Gastroesophageal sphincter (tissue), 4 donors: ENCODE measurements at places on chromosomes 4 and X. TPM values are rescaled to one million over a fixed set of nuclear protein-coding genes. Genes with fewer than 3 reads are reported as not detected.

DNA sequence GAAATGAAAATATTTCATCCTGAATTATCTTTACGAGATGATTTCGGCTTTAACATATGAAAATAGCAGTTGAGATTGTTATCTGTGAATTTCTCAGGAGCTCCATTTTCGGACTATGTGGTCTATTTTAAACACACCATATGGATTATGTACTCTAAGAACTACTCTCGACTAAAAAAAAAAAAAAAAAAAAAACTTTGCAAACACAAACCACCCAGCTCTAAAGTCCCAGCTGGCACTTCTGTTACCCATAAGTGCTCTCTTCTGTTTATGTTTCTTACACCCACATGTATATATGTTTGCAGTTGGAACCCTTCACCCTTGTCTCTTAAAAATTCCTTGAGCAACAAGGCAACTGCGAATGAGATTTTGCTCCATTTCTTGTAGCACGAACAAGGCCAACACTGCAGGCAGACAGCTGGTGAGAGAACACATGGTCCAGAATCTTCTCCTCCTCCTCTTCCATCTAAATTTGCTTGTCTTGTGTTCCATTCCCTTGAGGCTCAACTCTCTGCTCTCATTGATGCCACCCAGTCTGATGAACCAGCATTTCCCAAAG, 172.7 kb upstream of the HCCS start:
- ATAC-seq: no peak

BEND2 gene
- total RNA-seq: not detected

DNA sequence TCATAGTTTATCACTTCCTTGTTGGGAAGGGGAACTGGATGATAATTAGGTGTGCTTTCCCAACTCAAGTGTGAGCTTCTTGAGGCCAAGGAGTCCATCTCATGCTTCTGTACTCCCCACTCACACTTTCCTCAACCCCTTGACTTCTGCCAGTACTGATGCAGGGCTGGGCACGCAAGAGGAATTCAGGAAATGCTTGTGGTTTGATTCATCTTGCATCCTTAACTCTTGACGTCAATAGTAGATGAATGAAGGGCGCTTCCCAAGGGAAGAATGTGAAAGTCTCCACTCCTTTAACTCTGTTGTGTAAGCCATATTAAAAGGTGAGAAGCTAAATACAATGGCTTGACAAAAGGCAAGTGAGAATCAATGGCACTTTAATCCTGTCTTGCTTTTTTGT, 101.8 kb downstream of the AGTR2 start:
- ATAC-seq: no peak

- ATAC-seq: no peak
These were observed 443.6 kb upstream of the AR start for GRCh38 chrX:67100031-67100884.

GRCh38 chrX:68332201-68332731, 101.0 kb downstream of the OPHN1 start:
- ATAC-seq: no peak

DNA sequence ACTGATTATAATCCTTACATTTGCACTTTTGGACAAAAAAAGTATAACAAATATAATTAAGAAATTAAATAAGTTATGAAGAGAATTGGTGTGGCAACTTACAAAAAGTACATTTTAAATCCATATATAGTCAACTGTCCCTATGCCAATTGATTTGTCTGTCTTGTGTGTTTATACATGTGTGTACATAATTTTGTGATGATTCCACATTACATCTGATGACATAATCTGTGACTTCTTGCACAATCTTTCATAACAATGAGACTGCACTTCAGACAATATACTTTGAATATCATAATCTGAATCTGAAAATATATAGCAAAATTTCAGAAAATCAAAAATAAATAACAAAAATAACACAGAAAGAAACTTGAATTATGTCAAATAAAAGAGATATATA, 953.4 kb downstream of the FAT4 start:
- ATAC-seq: no peak

XK gene
- total RNA-seq: 11.6 TPM

DNA sequence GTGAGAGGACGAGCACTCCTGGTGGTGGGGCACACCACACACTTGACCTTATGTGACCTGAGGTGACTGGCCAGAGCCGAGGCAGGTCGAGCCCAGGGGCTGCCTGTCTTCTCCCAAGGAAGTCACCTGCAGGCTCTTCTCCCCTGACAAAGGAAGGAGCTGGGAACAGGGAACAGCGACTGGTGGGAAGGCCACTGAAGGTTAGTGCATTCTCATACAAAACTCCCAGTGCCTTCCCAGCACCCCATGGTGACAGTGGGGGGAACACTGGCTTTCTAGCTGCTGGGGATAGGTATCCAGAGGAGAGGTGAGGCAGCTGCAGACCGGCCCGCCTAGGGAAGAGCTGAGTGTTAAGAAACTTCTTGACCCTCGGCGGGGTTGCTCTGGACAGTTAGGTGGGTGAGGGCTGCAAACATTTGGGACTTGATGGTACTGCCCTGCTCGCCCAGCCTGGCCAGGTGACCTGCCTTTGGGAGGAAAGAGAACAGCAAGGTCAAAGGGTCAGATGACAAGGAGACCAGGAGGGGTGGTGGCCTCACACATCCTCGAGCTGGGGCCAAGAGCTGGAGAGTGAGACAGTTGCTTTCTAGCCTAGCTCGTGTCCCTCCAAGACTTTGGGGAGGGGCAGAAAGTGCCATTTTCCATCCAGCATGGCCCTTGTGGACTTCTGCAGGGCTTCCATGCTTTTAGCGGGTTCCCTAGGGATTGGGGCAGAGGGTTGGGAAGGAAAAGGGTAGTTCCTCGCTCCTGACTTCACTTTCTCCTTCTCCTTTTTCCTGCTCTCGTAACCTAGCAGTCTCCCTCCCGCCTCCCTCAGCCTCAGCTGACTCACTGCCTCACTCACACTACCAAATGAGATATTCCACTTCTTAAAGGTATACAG, 2.7 kb downstream of the NALF2 start:
- no peak for ATAC-seq

DNA sequence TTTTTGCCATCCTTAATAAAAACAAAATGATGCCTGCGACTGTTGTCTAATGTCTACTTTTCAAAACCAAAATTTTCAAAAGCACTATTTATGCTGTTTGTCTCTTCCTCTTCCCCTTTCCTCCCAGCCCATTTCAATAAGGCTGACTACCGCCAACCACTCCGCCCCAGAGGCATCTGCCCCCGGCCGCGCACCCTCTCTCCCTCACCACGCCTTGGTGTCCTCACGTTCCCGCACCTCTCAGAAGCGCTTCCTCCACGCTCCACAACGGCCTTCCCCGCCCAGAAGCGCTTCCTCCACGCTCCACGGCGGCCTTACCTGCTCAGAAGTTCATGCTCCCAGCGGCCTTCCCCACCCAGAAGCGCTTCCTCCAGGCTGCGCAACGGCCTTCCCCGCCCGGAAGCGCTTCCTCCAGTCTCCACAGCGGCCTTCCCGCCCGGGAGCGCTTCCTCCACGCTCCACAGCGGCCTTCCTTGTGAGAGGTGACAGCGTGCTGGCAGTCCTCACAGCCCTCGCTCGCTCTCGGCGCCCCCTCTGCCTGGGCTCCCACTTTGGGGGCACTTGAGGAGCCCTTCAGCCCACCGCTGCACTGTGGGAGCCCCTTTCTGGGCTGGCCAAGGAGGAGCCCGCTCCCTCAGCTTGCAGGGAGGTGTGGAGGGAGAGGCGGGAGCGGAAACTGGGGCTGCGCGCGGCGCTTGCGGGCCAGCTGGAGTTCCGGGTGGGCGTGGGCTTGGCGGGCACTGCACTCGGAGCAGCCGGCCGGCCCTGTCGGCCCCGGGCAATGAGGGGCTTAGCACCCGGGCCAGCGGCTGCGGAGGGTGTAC, 490.4 kb upstream of the ZFP42 start:
- ATAC-seq: no peak

GRCh38 chr4:25085671-25086070, 54.9 kb upstream of the LGI2 start:
- ATAC-seq: peak; percentile 34

GNRHR gene
- not detected for total RNA-seq

AADAT gene
- total RNA-seq: 3.1 TPM

PRR32 gene
- total RNA-seq: not detected

- ATAC-seq: no peak
These were observed 240.3 kb upstream of the GPC4 start for GRCh38 chrX:133655275-133656265.

NSDHL gene
- 14.2 TPM for total RNA-seq

CCKAR gene
- total RNA-seq: not detected

DNA sequence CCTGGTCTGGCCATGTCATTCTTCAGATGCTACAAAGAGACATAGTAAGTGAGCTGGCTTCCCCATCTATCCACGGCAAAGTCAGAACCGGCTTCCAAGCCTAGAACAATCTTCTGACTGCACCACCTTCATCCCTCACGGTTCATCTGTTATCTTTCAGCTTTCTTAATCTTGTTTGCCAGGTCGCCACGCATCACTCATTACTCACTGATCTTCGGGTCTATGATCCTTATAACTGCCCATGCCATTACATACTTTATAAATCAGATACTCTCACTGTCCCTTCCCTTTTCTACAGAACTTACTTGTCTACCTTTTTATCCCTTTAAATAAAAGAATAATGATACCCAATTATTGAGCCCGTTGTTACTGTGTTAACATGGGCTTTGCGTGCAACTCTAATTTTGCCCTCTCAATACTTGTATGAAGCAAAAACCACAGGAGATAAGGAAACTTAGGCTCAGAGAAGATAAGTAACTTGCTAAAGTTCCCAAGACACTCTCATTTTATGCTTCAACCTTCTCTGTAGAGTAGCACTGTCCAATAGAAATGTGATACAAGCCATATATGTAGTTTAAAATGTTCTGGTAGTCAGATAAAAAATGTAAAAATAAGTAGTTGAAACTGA, 171.7 kb downstream of the AMELX start:
- no peak for ATAC-seq

GRCh38 chr4:159227984-159228383, 125.1 kb downstream of the RAPGEF2 start:
- peak; percentile 93 for ATAC-seq

PFKFB1 gene
- 0.15 TPM for total RNA-seq

REST gene
- total RNA-seq: 40.9 TPM

DNA sequence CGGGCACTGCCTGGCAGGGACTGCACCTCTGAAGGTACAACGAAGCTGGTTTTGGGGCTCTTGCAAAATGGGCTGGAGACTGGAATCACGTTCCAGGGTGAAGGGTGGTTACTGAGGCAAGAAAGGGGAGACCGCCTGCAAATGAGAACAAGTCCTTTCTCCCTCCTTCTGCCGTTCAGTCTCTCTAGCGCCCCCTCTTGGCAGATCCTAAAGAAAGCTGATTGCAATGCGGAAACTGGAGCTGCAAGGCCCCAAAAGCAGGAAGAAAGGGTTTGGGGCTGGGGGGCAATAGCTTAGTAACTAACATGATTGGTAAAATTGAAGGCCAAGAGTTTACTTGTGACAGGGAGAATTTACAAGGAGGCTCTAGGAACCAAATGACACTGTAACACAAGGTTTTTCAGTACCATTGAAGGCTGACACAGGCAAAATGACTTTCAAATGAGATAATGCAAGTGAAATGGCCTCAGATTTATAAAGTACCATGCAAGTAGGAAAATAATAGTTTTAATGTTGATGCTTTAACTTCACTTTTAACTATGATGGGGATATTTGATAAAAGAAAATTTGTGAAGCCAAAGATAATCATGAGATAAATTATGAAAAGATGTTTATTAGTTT, 222.7 kb upstream of the HAND2 start:
- ATAC-seq: no peak

DNA sequence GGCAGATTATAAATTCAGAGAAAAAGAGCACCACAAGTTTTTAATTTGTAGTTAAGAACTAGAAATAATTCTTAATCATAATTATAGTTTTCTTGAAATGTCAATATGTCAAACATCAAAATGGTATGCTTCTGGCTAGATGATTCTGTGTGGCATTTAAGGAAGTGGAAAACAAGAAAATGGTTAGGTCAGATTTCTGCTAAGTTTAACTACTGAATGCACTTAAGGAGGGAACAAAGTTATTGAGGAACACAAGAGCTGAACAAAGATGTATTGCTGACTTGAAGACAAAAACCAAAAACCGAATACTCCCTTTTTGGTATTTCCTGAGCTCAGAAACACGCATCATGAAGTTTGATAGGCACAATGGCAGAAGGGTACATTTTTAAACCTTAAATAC, 58.7 kb upstream of the GPR34 start:
- no peak for ATAC-seq

DNA sequence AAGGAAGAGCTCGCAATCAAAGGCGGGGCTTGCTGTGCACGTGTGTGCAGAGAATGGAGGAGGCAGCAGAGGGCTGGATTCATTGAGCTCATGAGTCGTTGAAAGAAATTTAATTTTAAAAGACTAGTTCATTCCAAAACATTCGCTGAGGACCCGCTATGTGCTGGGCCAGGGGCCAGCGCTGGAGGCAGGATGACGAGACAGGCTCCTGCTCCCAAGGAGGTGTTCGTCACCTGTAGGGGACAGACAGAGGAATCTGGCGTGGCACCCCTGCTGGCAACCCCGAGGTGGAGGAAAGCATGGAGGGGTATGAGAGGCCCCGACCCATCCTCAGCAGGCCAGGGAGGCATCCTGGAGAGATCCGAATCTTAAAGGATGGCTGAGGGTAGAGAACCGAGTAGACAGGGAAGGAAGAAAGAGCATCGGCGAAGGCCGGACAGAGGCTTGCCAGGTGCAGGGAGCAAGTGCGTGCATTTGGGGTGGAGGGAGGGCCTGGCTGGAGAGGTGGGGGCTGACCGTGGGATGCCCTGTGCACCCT, 96.4 kb downstream of the CPZ start:
- ATAC-seq: no peak
